HFFc6 (cell line): ENCODE measurements at places on chromosomes 3 and 15. TPM values are rescaled to one million over a fixed set of nuclear protein-coding genes. Genes with fewer than 3 reads are reported as not detected.

- H3K27ac ChIP-seq, result no peak overlapping the region
- H3K4me3 ChIP-seq, result no peak overlapping the region
- no peaks in the 10 kb centered on the region for H3K36me3 ChIP-seq
- H3K4me1 ChIP-seq, result peaks cover 20% of the 10 kb centered on the region
These were observed 8.0 kb downstream of the MUC13 start for GRCh38 chr3:124926426-124927101.

DNA sequence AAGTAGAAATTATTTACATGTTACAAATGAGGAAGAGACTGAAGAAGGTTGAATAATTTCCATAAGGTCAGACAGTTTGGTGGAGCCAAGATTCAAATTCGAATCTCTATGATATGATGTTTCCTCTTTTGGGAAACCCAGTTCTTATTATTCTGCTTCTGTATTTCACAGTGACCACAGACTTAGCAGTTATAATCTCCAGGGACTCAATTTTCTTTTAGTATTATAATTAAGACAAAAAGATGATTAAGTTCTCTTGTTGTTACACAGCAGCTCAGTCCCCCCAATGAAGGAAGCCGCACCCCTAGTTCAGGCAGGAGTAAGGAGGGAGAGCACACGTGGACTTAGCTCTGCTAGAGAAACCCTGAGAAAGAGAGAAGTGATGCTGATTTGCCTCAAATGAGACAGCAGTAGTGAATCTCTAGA, 130.6 kb downstream of the CCNL1 start:
- H3K4me1 ChIP-seq, result peaks cover 6% of the 10 kb centered on the region; the same call in 1 of the 2 replicates
- no peaks in the 10 kb centered on the region for H3K36me3 ChIP-seq
- no peak for DNase-seq
- H3K27me3 ChIP-seq, result peaks cover 7% of the 10 kb centered on the region
- no peak overlapping the region for H3K27ac ChIP-seq

GRCh38 chr3:114411811-114412803, 118.3 kb downstream of the TIGIT start:
- peak overlapping the region; percentile 83 for H3K4me3 ChIP-seq
- DNase-seq, result peak; percentile 56
- no peaks in the 10 kb centered on the region; the same call in 1 of the 2 replicates for H3K27me3 ChIP-seq
- H3K27ac ChIP-seq, result peak overlapping the region; percentile 90

- H3K27ac ChIP-seq, result no peak overlapping the region
- no peaks in the 10 kb centered on the region for H3K36me3 ChIP-seq
- peaks cover 44% of the 10 kb centered on the region for H3K4me1 ChIP-seq
- H3K4me3 ChIP-seq, result no peak overlapping the region
These were observed 47.9 kb downstream of the CORO2B start for GRCh38 chr15:68626739-68627138.

DNA sequence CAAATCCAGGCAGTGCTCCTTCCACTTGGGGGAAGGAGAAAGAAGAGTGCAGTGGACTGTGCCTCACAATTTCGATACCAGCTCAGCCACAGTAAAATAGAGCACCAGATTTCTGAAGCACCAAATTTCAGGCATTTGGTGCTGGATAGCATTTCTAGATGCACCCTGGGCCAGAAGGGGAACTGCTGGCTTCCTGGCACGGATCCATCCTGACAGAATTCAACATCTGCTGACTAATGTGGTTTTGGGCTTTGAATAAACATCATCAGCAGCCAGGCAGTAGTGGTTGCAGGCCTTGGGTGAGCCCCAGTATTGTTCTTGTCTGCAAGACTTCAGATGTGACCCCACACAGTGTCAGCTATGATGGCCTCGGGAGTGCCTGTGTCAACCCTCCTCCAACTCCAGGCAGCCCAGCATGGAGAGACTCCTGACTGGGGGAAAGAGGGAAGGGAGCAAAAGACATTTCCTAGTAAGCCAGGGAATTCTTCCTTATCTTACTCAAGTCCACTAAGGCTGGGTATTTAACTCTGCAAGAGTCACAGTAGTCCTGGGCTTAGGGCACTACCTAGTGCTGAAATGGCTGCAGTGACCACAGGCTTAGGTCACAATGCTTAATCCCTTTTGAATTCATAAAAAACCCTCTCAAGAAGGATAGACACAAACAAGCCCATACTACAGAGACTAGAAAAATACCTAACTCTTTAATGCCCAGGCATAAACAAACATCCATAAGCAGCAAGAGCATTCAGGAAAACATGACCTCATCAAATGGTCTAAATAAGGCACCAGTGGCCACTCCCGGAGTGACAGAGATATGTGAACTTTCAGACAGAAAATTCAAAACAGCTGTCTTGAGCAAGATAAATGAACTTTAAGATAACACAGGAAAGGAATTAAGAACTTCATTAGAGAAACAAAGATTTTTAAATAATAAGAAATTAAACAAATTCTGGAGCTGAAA, 74.7 kb downstream of the SPATA16 start:
- no peak overlapping the region for H3K27ac ChIP-seq
- no peaks in the 10 kb centered on the region for H3K4me1 ChIP-seq
- H3K36me3 ChIP-seq, result no peaks in the 10 kb centered on the region
- no peak for DNase-seq
- H3K4me3 ChIP-seq, result no peak overlapping the region
- peaks cover 3% of the 10 kb centered on the region for H3K27me3 ChIP-seq

- H3K4me1 ChIP-seq, result no peaks in the 10 kb centered on the region
- H3K4me3 ChIP-seq, result no peak overlapping the region
- no peak overlapping the region for H3K27ac ChIP-seq
- no peaks in the 10 kb centered on the region for H3K27me3 ChIP-seq
- no peak for DNase-seq
- H3K36me3 ChIP-seq, result no peaks in the 10 kb centered on the region
These were observed 1.7 kb upstream of the RBP2 start for GRCh38 chr3:139477710-139478640.

Gene SLC6A11
- total RNA-seq, result not detected in 3 replicates

Gene EIF3J
- 83.6 to 120 TPM (median 86.8 TPM) in 3 replicates for total RNA-seq

Gene TEX55
- total RNA-seq, result not detected in 3 replicates

GRCh38 chr3:45368382-45368781, 20.0 kb upstream of the LARS2 start:
- no peak overlapping the region for H3K4me3 ChIP-seq
- 0 out of 2 replicates have a peak, but pooled peaks cover 4% of the 10 kb centered on the region for H3K36me3 ChIP-seq
- peaks cover 42% of the 10 kb centered on the region for H3K4me1 ChIP-seq
- no peak for DNase-seq
- peaks cover 3% of the 10 kb centered on the region for H3K27me3 ChIP-seq

Gene LYZL4
- not detected in 3 replicates for total RNA-seq

GRCh38 chr3:32340039-32340438, 51.6 kb upstream of the CMTM7 start:
- no peak overlapping the region for H3K4me3 ChIP-seq
- H3K36me3 ChIP-seq, result no peaks in the 10 kb centered on the region
- no peaks in the 10 kb centered on the region for H3K4me1 ChIP-seq
- DNase-seq, result peak; percentile 28
- H3K27ac ChIP-seq, result no peak overlapping the region

- H3K36me3 ChIP-seq, result peaks cover 75% of the 10 kb centered on the region
- no peaks in the 10 kb centered on the region; the same call in 1 of the 2 replicates for H3K27me3 ChIP-seq
- peak; percentile 40 for DNase-seq
- H3K4me1 ChIP-seq, result peaks cover 35% of the 10 kb centered on the region
- no peak overlapping the region for H3K4me3 ChIP-seq
These were observed 62.0 kb downstream of the ZNF148 start for GRCh38 chr3:125313060-125313635.

DNA sequence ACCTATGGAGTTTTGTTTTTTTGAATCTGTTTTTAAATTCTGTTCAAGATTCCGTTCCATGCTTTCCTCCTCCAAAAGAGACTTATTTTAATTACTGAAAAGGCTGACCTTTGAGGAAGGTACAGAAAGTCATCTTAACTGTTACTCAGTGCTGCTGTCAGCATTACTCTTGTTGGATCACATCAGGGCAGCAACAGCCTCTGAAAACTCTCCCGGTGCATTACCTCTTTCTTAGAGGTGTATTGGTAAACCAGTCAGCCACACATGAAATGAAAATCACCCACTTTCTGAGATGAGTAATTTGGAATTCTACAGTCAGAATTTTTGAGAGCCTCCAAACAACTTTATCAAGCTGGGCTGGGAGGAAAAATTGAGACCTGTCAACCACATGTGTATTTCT, 88.5 kb upstream of the LIMD1 start:
- H3K36me3 ChIP-seq, result peaks cover 3% of the 10 kb centered on the region
- H3K27me3 ChIP-seq, result no peaks in the 10 kb centered on the region
- DNase-seq, result no peak
- H3K27ac ChIP-seq, result no peak overlapping the region
- H3K4me3 ChIP-seq, result no peak overlapping the region

GRCh38 chr3:62479326-62479725, 106.0 kb upstream of the FEZF2 start:
- no peak for DNase-seq
- no peak overlapping the region for H3K27ac ChIP-seq
- H3K4me3 ChIP-seq, result no peak overlapping the region

Gene FOXL2NB
- total RNA-seq, result 0.45 to 4.4 TPM (median 0.64 TPM) in 3 replicates

DNA sequence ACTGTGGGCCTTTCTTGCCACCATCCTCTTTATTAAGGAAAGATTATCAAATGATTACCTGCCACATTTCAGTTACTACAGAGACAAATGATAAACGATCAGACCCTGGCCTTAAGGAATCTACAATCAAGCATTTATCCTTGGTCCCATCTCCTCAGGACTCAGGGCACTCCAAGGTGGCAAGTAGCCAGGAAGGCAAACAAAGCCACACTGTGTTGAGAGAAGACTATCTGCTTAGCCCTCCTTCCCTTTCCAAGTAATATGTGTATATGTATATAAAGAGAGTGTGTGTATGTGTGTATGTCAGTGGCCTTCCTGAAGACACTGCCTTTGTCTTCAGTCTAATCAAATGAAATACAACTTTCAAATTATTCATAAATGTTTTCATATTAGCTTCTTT, 490.1 kb upstream of the ATP11B start:
- no peak overlapping the region for H3K4me3 ChIP-seq
- H3K36me3 ChIP-seq, result no peaks in the 10 kb centered on the region
- H3K4me1 ChIP-seq, result no peaks in the 10 kb centered on the region
- DNase-seq, result no peak

DNA sequence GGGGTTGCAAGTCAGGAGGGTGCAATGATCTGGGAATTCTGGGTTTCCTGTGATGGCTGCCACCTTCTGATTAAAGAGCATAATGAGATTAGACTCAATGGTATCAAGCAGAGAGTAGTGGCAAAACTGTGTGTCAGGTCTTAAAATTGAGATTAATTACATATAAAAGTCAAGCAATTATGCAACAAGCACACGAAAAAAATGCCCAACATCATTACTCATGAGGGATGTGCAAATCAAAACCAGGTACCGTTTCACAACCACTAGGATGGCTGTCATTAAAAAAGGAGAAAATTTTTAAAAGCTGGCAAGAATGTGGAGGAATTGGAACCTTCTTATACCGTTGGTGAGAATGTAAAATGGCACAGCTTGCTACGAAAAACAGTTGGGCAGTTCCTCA, 205.0 kb downstream of the OSBPL10 start:
- H3K4me3 ChIP-seq, result no peak overlapping the region
- H3K27me3 ChIP-seq, result no peaks in the 10 kb centered on the region
- H3K36me3 ChIP-seq, result peaks cover 9% of the 10 kb centered on the region; the same call in 1 of the 2 replicates
- H3K4me1 ChIP-seq, result peaks cover 31% of the 10 kb centered on the region
- no peak for DNase-seq
- no peak overlapping the region for H3K27ac ChIP-seq

DNA sequence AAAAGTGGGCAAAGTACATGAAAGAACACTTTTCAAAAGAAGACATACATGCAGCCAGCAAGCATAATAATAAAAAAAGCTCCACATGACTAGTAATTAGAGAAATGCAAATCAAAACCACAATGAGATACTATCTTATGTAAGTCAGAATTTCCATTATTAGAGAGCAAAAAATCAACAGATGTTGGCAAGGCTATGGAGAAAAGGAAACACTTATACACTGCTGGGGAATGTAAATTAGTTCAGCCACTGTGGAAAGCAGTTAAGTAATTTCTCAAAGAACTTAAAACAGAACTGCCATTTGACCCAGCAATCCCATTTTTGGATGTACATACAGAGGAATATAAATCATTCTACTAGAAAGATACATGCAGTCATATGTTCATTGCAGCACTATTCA, 360.7 kb downstream of the NSUN3 start:
- H3K4me3 ChIP-seq, result no peak overlapping the region
- peaks cover 3% of the 10 kb centered on the region for H3K27me3 ChIP-seq
- DNase-seq, result peak; percentile 46
- H3K36me3 ChIP-seq, result no peaks in the 10 kb centered on the region

Gene LYSMD4
- 3.7 to 5.2 TPM (median 4.6 TPM) in 3 replicates for total RNA-seq

Gene CKMT1B
- not detected in 3 replicates for total RNA-seq

Gene KBTBD12
- not detected in 3 replicates for total RNA-seq

DNA sequence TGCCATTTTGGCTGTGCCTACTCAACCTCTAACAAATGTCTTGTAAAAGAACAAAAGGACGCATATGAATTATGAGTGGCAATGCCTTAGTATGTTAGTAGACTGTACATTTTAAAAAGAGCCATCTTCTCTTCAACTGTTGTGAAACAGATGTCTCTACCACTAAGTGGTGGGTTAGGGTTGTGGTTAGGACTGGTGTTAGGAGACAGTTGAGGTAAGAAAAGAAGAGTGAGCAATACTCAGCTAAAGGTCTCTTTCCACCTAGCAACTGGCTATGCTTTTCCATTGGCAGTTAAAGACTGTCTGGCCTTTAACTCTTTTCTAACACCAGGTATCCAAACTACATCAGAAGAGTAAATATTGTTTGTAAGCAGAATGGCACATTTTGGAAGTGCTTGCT, 221.7 kb upstream of the TBC1D5 start:
- no peak overlapping the region for H3K27ac ChIP-seq
- DNase-seq, result no peak
- no peaks in the 10 kb centered on the region for H3K27me3 ChIP-seq
- no peaks in the 10 kb centered on the region for H3K4me1 ChIP-seq

GRCh38 chr15:62900071-62900802, 142.3 kb upstream of the TPM1 start:
- no peak overlapping the region for H3K4me3 ChIP-seq
- H3K36me3 ChIP-seq, result no peaks in the 10 kb centered on the region
- peaks cover 46% of the 10 kb centered on the region for H3K4me1 ChIP-seq
- H3K27ac ChIP-seq, result no peak overlapping the region
- no peak for DNase-seq

DNA sequence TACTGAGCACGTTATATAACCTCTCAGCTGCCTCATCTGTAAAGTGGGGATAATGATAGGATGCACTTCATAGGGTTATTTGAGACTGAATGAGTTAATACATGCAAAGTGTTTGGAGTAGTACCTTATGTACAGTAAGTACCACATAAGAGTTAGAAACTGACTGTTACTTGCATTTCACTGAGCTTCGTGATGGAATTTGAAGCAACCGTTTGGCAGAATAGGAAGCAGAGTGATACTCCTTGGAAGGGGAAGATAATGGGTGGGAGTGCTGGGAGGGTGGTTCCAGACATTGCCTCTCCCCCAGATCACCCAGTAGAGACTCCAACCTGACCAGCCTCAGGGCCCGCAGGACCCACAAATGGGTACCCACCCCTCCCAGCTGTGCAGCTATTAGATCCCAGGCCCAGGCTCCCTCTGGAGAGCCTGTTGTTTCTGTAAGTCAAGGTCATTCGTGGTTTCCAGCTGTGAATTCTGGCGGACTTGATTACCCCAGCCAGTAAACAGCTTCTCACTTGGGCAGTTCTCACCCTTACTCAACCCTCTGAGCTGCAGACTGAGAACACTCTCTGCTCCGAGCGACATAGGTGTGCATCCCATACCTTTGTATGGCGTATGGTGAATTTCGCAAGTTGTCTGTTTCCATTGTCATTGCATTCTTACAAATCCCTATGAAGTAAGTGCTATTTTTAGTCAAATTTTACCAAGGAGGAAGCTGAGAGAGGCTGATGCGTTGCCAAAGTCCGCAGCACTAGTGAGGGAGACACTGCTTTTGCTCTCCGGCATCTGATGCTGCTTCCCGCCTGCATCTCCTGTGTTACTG, 11.1 kb downstream of the ALPK3 start:
- H3K27me3 ChIP-seq, result peaks cover 14% of the 10 kb centered on the region
- no peak overlapping the region for H3K4me3 ChIP-seq
- DNase-seq, result no peak
- H3K4me1 ChIP-seq, result peaks cover 3% of the 10 kb centered on the region; the same call in 1 of the 2 replicates
- peaks cover 6% of the 10 kb centered on the region; the same call in 1 of the 2 replicates for H3K36me3 ChIP-seq
